ENCODE measurements at places on chromosomes 16 and 17.
A peak's percentile ranks its signal among the peaks of the same experiment; 100 is the strongest.

GRCh38 chr16:16067127-16067526 lies 117.7 kb downstream of the ABCC1 start:
- no peak for DNase-seq

DNA sequence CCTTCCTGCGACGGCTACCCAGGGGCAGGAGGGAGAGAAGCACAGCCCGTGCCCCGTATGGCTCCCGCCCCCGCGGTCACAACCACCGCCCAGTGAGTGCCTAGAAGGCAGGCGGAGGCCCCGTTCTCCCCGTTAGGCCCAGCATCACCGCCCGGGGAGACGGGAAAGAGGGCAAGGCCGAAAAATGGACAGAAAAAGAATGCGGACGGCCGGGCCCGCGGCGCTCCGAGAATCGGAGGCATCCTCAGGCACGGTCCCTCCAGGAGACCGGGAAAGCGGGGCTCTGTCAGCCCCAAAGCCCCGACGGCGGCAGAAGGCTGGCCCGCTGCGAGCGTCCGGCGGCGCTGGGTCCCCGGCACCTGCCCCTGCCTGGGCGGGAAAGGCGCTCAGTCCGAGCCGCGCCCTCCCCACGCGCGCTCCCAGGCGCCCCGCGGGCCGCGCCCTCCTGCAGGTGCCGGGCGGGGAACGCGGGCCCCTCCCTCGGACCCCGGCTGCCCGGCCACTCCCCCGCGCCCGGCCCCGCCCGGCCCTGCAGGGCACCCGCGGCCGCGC lies 407 bp downstream of the MCRIP1 start:
- DNase-seq: no peak

DNA sequence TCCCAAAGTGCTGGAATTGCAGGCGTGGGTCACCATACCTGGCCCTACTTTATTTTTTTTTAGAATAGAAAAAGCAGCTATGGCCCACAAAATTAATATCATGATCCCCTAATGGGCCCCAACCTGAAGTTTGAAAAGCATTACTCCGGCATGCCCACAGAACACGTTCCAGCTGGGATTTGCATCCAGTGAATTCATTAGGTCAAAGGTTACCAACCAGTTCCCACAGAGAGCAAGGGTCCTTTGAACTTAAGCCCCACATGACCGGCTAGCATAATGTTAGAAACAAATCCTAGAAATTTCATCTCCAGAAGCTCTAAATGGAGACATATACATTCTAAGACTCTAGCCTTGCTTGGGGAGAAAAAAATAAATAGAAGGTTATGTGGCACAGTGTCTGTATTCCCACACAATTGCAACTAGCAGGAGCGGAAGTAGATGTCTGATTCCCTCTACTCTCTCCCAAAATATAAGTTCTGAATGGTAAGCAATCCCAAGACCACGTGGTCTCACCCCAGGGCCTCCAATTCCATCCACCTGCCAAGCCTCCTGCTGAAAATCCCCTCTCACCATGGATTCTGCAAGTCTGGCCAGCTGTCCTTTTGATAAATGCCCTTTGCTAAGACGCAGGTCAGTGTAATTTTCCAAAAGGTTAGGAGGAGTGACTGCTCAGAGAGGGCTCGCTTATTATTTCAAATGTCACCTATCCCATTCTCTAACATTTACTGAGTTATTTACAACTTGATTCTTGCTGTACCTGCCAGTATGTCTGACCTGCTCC lies 395.8 kb downstream of the NPIPA8 start:
- no peak for DNase-seq

DNA sequence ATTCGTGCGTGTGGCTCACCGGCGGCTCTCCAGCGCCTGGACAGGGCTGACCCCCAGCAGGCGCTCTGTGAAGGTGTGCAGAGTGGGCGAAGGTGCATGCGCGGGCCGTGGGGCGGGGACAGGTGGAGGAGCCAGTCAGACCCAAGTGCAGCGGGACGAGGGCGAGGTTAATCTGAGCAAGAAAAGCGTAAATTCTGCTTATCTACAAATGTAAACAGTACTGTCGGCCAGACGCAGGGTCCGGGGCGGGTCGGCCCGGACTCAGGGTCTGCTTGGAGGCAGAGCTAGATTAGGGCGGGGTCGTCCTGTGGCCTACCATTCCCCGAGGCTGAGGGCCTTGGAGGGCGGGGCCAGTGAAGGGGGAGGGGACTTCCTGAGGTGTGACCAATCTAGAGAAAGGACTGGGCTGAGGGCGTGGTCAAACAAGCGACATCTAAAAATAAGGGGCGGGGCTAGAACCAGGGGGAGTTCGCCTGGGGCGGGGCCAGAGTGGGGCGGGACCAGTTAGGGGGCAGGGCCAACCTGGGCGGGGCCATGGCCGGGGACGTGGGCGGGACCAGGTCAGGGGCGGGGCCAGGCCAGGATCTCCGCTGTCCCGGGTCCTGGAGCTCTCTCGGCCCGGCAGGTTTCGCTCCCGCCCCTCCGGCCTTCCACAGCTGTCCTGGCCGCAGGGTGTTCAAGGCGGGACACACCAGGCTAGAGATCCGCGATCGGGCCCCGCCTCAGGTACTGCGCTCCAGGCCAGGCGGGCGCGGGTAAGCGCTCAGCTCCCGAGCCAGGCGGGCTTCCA lies at the start of gene SEC14L5:
Gene SEC14L5, plus strand, starts transcription at position 611 of the 790 bp plus-strand sequence. CDS start 994 bp downstream, outside the sequence.
- peak; percentile 86 for DNase-seq

DNA sequence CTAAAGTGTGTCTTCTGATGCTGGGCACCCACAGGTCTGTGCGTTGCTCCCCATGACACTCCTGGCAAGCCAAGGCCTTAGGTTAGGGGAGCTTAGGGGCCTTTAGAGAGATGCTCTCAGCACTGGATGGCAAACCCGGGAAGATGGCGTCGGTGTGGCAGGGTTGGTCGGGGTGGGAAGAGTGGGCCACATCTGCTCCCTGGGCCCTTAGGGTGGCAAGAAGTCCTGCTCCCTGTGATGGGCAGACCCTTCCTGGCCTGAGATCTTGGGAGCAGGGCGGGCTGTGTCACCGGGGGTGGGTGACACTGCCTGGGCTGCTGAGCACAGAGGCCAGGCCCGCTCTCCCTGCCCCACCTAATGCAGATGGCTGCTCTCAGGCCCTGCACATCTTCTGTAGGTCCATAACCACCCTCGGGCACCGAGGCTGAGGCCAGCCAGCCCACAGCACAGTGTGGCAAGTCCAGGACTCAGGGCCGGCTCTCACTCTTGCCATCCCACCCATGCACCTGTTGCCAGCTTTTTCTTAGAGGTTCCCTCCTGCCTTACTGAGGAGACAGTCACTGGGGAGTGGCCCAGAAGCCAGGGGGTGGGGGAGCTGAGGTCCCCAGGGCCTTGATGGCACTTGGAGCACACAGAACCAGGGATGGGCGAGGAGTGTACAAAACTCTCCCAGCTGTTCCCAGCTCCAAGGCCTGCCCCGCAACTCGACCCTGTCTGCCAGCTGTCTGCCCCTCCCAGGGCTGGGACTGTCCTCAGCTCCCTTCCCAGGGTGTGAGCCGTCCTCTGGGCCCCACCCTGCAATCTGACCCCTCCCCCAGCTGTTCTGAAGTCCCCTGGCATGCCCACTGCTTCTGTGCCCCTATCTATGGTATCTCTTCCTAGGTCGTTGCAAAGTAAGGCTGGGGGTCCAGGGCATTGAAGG lies 4.4 kb upstream of the MTSS2 start:
- no peak for DNase-seq

DNA sequence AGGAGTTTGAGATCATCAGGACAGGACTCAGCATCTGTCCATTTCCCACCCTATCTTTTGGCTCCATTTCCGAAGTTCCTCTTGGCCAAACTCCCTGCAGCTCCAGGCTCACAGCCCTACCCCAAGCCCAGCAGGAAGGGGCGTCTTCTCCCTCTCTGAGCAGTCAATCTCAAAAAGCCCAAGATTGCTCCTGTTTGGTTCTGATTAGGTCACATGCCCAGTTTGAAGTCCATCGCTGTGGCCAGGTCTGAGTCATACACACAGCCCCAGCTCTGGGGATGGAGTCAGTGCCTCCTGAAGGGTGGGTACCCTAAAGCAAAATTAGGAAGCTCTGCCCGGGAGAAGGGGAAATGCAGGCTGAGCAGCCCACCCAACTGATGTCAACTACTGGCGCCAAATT lies 23.9 kb downstream of the SNX20 start:
- DNase-seq: no peak

GRCh38 chr16:14249291-14250032 lies 178.3 kb downstream of the MRTFB start:
- peak; percentile 40 for DNase-seq

DNA sequence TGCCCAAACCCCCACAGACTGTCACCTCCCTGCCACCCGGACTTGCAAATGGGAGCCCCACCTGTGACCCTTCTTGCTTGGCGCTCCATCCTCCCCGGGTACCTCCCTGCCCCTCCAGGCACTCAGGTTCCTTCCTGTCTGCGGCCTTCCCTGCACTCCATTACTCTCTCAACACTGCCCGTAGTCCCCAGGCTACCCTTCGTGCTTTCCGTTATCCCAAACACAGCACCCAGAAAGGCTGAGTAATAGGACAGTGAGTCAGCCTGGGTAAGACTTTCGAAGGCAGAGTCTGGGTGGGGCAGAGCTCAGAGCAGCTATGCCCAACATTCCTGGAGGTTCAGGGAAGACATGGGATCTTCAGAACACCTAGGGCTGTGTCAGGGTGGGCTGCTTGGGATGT lies 16.6 kb upstream of the C16orf74 start:
- no peak for DNase-seq

- DNase-seq: no peak
Measured at GRCh38 chr17:6554871-6555330, 1.5 kb downstream of the PITPNM3 start.

DNA sequence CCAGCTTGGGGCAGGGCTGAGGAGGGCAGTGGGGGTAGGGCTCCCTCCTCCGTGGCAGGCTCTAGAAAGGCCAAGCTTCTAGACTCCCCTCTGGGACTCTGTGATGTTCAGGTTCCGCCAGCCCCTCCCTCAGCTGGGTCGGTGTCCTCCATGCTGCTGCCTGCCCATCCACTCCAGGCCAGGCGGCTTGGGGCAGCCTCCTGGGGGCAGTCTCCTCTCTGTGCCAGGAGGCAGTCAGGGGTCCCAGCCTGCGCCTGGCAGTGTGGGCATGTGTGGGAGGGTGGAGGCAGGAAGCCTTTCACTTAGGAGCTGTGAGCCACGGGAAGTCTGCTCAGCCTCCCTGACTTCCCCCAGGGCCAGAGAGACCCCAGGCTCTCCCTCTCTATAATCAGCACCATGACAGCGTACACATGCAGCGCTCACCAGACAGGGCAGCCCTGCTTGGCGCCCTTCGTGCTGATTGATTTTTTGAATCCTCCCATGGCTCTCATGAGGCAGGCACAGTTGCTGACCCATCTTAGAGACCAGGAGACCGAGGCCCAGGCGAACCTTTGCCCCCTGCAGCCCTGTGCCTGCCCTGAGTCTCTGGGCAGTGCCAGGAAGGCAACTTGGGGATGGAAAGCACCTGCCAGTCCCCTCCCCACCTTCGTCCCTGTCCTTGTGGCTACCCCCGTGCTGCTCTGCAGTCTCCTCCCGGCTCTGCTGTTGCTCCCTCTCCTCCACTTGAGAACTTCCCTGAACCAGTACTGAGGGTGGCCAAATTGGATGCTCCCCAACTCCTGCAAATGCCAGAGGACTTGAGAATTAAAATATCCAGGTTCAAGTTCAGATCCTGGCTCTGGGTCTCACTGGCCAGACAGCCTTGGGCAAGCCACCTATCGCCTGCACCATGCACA lies 234.7 kb upstream of the GSE1 start:
- no peak for DNase-seq

DNA sequence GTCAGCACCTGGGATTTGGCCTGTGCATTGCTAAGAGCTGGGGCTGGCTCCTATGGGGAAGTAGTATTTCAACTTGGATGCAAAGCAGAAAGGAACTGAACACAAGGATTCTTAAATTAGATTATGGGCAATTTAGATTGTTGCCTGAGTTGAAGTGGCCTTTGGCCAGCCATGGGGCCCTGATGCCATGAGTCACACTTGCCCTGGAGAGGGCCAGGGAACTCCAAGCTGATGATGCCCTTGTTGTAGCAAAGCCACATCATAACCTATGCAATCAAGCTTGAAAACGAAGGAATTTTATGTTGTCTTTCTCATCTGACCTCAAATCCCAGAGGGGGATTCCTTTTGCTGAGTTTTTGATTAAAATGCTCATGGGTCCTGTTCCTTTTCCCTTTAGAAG lies 3.9 kb upstream of the SPATA32 start:
- no peak for DNase-seq

GRCh38 chr17:60586288-60586974 lies 13.6 kb upstream of the PPM1D start:
- DNase-seq: no peak

DNA sequence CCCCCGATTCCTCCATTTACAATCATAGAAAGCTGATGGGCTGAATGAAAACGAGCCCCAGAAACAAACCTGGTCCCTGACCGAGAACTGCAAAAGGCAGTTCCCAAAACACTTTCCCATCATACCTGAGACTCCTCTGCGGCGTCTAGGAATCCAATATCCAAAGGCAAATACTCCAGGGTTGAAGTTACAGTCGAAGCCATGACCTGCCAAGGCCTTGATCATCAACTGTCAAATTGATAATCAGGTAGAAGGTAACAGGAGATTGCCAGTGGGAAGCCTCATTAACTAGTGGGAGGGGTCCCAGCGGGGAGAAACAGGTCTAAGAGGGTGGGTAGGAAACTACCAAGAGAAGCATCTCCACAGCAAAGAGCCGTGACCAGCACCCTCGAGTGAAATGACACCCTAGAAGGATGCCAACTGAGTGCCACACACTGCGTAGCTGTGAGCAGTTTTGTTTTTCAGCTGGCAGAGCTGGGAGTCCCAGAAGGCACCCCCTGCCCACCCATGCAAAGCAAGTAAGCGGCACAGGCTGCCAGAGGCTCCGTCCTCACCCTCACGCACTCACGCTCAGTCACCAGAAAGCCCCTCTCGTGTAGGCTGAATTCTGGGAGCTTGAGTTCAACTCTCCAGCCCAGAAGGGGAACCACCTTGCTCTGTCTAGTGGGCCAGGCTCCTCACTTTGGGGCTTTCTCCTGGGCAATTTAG lies 146.1 kb downstream of the GAS7 start:
- DNase-seq: no peak

GRCh38 chr17:51029568-51030463 lies 90.9 kb downstream of the SPAG9 start:
- peak; percentile 33 for DNase-seq

GRCh38 chr17:15890279-15890892 lies 54.5 kb upstream of the ADORA2B start:
- DNase-seq: no peak

GRCh38 chr17:16439303-16439791 lies 24.0 kb downstream of the TRPV2 start:
- DNase-seq: peak; percentile 16

GRCh38 chr16:5027575-5028235 lies 6.0 kb downstream of the NAGPA start:
- no peak for DNase-seq

- no peak for DNase-seq
Measured at GRCh38 chr17:78738278-78738677, 43.8 kb downstream of the CYTH1 start.

GRCh38 chr17:30922235-30923030 lies 688 bp downstream of the ADAP2 start:
- DNase-seq: no peak

DNA sequence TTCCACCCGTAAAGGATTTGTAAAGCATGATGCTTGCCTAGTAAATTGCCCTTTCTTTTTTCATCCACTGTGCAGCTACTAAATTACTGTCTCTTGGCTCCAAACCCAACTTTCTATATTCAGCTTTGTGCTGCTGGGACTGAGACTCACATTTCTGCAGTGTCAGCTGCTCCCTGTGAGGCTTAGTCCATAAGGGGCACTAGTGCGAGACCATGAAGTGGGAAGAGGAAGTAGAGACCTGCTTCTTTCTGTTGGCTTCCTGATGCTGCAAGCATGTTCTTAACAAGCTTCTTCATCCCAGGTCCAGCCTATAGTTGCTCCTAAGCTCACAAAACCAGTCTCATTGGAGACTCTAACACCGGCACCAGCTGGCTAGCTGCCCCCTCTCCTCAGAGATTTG lies 74.9 kb upstream of the HS3ST2 start:
- no peak for DNase-seq

GRCh38 chr16:88406096-88407041 lies 23.6 kb downstream of the ZNF469 start:
- DNase-seq: no peak

All from CD4-positive, alpha-beta T cell treated with Interleukin-6 at 100 ng/mL for 8 hours (primary cell).